ENCODE measurements at places on chromosomes 7 and 10. TPM values are rescaled to one million over a fixed set of nuclear protein-coding genes. Genes with fewer than 3 reads are reported as not detected.

The ZNF804B gene
- polyA plus RNA-seq: not detected

The CPEB3 gene
- polyA plus RNA-seq: 1.6 TPM

The AHR gene
- 10.2 TPM for polyA plus RNA-seq

- peaks cover 21% of the 10 kb centered on the region for H3K4me1 ChIP-seq
- DNase-seq: no peak
- H3K4me3 ChIP-seq: no peak overlapping the region
- H3K27me3 ChIP-seq: no peaks in the 10 kb centered on the region
These were observed 47.6 kb upstream of the PPIF start for GRCh38 chr10:79299397-79300241.

GRCh38 chr7:104288137-104288536 lies 40.3 kb upstream of the LHFPL3 start:
- H3K4me3 ChIP-seq: no peak overlapping the region
- no peaks in the 10 kb centered on the region for H3K4me1 ChIP-seq
- H3K27ac ChIP-seq: no peak overlapping the region

GRCh38 chr7:152663931-152664330 lies 12.0 kb downstream of the XRCC2 start:
- H3K4me3 ChIP-seq: no peak overlapping the region
- DNase-seq: no peak
- no peaks in the 10 kb centered on the region for H3K36me3 ChIP-seq
- H3K27ac ChIP-seq: no peak overlapping the region
- no peaks in the 10 kb centered on the region for H3K27me3 ChIP-seq
